ENCODE measurements at places on chromosomes 1 and 21.

GRCh38 chr1:33576821-33577599, 104.6 kb downstream of the ZSCAN20 start:
- no peak for DNase-seq

GRCh38 chr1:172969611-172970010, 81.1 kb downstream of the TNFSF18 start:
- DNase-seq, result peak; percentile 70

- no peak for DNase-seq
Measured at GRCh38 chr1:231177226-231177625, 15.4 kb downstream of the TRIM67 start.

- no peak for DNase-seq
Measured at GRCh38 chr1:165235777-165236291, 120.7 kb downstream of the LMX1A start.

DNA sequence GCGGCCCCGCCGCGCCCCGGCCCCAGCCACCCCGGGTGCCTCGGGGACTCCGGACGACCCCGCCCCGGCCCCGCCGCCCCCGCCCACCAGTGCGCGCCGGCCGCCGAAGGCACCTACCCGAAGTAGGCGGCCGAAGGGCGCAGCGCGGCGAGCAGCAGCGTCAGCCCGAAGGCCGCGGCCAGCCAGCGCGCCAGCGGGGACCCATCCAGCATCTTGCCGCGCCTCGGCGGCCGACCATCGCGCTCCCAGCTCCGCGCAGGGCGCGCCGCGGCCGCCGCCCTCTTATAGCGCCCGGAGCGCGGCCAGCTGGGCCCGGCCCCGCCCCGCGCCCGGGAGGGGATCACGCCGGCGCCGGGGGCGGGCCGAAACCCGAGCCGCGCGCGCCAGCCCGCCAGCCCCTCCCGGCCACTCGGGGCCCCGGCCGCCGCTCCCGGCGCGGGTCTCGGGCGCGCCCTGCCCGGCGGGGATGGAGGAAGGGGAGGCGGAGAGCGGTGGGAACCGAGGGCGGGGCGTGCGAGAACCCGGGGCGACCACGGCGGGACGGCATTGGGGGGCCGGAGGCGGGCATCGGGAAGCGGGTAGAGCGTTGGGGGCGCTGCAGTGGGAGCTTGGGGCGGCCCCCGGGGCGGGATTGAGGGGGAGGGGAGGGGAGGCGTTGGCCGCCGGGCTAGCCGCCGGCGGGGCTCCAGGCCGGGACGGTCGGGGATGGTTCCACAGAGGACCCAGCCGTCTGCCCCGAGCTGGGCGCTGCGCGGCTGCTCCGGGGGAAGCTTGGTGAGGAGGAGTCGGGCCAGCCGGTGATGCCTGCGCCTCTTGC, at the start of gene WNT9A:
WNT9A (minus strand) TSS at position 257 of the 817 bp plus-strand sequence; CDS start at position 212, 45 bp downstream.
- peak; percentile 45 for DNase-seq

DNA sequence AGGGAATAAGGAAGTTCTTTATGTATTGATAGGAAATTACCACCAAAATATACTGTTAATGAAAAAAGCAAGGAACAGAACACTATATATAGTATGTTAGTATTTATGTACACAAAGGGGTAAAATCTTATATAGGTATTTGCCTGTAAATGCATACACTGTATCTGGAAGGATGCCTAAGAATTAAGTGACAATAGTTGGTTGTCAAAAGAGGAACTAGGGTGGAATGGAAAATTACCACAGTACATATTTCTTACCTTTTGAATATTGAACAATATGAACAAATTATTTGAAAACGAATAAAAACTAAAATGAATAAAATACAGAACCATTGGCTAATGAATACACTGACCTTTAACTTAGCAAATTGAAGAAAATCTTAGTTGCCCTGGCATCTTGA, 13.6 kb downstream of the ARPC5 start:
- DNase-seq, result no peak
